ENCODE measurements at places on chromosomes 2 and 18.

- no peak for DNase-seq
Observed at GRCh38 chr18:74429096-74429495, 28.0 kb downstream of the DIPK1C start.

DNA sequence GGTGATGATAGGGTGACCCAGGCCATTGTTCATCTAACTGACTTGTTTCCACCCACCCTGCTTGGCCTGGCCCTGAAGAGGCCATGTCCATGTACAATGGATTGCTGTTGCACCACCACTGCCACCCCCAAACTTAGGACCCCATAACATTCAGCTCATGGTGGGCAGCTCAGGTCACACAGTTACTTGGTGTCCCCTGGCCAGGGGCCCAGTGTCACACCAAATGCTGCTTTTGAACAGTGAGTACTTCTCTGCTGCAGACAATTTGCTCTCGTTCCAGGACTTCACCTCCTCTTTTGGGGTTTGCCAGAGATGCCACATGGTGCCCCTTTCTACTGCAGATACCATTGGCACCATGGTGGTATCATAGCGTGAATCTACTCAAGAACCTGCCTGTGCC, 11.7 kb downstream of the MAB21L4 start:
- no peak for DNase-seq

- no peak for DNase-seq
Observed at GRCh38 chr2:26238311-26238958, 6.0 kb downstream of the HADHA start.

- DNase-seq: no peak
Observed at GRCh38 chr2:24107-24506, 22.2 kb downstream of the FAM110C start.

- DNase-seq: no peak
Observed at GRCh38 chr2:241465543-241465942, 42.8 kb downstream of the STK25 start.

DNA sequence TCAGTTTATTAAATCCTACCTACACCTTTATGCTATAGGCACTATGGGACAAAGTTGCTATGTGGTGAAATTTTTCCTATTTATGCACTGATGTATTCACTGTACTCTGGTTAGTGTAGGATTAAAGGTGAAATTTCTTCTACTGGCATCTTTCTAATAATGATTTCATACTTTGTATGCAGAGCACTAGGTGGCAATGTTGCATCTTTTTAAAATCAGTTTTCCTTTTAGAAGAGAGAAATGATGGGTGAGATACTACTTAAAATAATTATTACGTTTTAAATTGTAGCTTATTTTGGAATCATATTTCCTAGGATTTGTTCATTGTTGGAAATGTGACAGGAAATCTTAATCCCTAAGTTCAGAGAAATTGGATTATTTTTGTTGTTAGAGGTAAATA, 150.9 kb downstream of the CD8B2 start:
- DNase-seq: no peak
